ENCODE measurements at places on chromosomes 2 and 18.

DNA sequence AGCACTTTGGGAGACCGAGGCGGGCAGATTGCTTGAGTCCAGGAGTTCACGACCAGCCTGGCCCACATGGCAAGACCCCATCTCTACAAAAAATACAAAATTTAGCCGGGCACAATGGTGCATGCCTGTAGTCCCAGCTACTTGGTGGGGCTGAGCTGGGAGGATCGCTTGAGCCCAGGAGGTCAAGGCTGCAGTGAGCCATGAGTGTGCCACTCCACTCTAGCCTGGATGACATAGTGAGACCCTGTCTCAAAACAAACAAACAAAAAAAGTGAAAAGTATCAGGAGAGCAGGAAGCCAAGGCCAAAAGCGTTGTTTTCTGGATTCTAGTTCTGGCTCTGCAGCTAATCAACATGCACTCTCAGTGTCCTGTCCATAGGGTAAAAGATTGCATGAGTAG, 10.7 kb upstream of the CLASP1 start:
- no peak for DNase-seq

DNA sequence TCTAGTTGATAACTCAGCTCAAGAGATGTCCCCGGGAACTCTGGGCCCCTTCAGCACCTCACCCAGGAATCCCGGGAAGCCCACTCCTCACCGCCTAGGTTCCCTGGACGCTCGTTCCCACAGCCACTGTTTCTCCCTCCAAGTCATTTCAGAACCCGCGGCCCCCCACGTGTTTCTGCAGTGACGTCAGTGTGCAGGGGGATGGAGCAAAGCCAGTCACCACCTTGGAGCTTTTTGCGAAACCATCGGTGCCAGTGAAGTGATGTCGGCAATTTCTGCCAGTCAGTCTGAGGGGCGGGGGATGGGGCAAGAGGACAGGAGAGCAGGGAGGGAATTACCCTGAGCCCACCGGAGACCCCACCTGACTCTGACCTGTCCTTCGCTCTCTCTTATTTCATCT, 119.2 kb downstream of the SNTG2 start:
- peak; percentile 9 for DNase-seq

DNA sequence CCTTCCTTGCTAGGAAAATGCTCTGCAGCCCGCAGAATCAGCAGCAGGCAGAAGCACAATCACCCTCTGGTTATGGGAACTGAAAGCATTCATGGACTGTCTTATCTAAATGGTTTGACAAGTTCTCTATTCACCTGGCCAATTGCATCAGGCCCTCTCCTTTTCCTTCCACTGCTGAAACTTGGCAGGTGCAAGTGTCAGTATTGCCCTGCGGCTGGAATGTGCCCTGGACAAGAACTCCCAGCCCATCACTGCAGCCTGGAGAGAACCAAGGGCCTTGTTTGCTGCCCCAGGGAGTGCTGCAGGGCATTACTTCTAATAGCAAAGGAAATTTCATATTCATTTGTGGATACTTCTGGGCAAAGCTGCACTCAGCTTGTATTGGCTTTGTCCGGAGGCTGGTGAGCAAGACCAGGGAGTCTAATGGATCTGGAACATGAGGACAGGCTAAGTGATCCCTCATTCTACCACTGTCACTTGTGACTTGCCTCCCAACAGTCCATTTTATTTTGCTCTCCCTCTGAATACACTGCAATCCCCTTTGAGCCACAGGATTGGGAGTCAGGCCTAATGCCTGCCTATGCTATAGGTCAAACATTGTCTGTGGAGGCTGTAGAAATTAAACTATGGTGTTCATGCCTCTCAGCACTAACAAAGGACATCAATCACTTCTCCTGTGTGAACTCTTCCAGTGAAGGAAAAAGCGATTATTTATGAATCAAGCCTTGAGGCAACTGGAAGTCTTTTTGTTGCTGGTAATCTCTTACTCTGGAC, 116.9 kb downstream of the LYPD6B start:
- DNase-seq, result no peak

DNA sequence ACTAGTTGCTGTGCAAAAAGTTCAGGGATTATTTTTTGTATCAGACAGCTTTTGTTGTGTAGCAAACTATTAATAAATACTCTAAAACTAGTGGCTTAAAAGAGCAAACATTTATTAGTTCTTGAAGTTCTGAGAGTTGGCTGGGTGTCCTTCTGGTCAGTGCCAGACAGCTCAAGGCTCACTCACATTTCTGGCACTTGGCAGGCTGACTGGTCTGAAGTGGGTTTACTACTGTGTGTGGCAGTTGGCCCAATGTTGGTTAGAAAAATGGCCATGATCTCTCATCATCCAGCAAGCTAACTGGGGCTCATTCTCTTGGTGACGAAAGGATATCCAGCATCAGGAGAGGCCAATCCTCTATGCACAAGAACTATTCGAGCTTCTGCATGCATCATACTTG, 71.4 kb upstream of the ZNF385B start:
- DNase-seq, result no peak

DNA sequence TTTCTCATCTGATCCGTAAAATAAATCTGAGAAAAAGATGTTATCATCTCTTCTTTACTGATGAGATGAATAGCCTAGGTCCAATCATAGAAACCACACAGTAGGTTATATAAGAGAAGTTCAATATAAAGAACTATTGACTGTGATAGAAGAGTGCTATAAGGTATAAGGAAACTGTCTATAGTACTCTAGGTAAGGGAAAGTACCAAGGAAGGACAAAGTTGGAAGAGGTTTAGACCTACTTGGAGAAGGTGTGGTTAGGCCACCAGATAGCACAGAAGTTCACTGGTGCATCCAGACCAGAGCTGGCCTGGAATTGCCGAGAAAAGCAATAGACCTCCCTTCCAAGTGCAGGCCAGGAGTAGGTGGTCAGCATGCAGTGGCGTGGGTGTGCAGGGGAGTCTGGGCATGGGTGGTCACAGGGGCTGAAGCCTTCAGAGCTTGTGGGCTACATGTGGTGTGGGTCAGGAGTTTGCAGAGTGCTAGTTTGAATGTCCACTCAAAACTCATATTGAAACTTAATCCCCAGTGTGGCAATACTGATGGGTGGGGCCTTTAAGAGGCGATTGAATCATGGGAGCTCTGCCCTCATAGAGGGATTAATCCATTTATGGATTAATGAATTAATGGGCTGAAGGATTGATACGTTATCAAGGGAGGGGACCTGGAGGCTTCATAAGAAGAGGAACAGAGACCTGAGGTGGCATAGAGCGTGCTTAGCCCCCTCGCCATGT, 86.3 kb downstream of the ALPK2 start:
- no peak for DNase-seq

- no peak for DNase-seq
Measured at GRCh38 chr2:105645031-105645937, 99.4 kb upstream of the NCK2 start.

DNA sequence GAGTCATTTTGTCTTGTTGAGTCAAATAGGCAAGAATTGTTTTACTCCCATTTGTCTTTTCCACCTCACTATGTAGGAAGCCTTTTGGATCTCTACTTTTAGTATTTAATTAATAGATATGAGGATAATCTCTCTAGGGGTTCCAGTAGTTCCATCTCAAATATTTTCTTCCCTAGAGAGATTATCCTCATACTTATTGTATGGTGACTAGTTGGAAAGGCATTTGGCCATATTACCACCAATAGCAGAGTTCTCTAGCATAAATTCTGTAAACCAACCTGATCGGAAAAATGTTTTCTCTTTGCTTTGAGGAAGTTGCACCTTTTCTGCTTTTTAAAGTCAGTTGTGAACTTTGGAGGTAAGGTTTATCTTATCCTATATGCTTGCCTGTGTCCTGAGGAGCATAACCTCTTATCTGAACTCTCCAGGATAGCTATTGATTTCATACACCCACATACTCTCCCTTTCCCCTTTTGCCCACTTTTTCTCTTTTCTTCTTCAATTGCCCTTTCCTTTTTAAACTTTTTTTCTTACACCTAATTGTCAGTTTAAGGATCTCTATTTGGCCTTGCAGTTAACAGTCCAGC, 100.8 kb downstream of the GALNT1 start:
- no peak for DNase-seq

DNA sequence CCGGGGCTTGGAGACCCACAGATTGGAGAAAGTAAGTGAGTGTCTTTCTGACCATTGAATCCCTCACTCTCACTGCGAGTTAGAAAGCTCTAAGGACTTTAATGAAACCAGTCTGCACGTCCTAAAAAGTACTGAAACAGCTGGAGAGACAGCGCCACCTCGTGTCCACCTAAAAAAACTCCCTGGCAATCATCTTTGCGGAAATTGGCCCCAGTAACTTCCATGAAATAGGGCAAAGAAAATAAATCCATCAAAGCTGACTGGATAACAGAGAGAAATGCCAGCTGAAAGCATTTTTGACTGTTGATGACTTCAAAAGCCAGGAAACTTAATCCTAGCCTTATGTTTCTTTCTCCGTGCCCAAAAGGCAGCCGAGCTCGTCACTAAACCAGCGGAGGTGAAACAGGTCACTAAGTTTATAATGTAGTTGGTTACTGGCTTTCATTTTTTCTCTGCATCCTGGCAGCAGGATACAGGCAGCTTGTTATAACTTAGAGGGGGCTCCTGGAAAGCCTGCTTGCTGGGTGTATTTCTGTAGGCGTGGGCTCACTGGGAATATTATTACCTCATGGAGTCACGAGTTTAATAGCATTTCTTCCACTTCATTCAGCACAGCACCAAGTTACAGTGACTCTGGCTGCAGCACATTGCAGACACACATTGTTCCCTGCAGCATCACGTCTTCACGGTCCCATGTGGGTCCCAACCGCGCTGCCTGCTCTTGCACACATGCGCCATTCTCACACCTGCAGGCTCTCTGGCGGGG, 266.5 kb downstream of the HRH4 start:
- DNase-seq, result no peak
